Fibroblast of gingiva (primary cell): ENCODE measurements at places on chromosomes 7 and 10.
A peak's percentile ranks its signal among the peaks of the same experiment; 100 is the strongest.

GRCh38 chr10:108788891-108789290 lies 1134.4 kb downstream of the XPNPEP1 start:
- DNase-seq: no peak

DNA sequence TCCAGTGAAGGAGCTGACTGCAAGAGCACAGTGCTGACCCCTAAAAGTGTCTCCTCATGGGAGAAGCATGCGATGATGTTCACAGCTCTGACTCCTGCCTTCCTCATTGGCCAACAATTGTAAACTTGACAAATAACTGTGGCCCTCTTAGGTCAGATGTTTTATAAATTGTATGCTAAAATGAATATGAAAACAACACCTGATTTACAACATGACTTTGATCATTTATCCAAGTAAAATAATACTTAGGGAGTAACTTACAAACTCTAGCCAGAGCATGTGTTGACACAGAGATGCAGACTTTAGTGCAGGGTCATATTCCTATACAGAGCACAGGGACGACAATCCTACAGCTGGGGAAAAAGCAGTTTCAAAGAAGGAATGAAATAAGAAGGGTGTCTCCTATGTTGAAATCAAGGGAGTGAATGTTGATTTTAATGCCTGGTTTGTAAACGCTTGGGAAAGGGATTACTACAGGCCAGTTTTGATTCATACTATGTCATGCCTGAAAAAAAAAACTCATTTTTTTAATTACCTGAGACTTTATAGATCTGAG lies 391.4 kb upstream of the AKR1E2 start:
- DNase-seq: peak; percentile 26

DNA sequence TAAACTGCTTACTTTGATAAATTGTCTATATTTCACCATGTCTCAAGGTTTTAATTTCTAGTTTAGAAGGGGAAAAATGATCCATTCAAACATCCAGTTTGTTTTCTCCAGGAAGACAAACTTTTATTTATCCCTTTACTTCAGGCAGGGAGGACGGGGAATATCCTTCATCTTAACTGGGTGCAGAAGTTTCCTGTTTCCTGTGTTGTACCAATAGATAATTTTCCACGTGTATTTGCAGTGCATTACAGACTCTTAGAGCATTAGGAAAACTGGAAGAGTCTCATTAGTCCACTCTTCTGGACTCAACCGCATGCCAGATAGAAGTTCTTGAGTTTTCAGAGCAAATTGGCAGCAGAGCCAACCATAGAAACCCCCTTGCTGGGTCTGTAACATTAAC lies 39.4 kb upstream of the PIP4K2A start:
- no peak for DNase-seq

GRCh38 chr10:71474702-71475242 lies 78.1 kb downstream of the CDH23 start:
- no peak for DNase-seq

- no peak for DNase-seq
Observed at GRCh38 chr10:6980353-6980752, 400.3 kb upstream of the PRKCQ start.

DNA sequence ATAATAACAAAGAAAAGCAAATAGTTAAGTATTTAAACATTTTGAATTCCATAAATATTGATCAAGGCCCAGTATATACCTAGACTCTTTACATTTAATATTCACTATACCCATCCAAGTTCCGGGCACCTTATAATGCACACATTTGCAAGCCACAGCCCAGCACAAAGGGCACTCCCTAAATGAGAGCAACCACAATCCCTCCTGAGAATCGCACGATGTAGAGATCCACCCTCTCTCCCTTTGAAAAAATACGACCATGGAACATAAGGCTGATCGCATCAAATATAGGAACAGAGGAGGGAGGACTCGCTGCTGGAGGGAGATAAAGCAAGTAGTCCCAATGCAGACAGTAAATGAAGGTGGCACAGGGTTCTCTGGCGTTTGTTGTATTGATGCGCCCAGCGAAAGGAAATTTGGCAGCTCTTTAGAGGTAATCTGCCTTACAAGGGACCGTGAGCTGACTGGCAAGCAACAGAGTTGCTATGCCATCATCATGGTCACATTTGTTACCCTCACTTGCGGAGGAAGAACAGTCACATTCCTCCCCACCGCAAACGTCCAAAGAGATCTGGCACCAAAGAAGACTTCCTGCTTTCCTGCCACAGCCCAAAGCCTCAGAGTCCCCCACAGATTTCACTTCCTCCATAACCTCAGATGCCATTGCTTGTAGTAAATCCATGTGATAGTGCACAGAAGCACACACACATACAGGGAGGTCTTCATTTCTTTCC lies 16.1 kb upstream of the TAS2R40 start:
- no peak for DNase-seq

GRCh38 chr10:49152663-49153062 lies 18.8 kb upstream of the FAM170B start:
- DNase-seq: no peak

DNA sequence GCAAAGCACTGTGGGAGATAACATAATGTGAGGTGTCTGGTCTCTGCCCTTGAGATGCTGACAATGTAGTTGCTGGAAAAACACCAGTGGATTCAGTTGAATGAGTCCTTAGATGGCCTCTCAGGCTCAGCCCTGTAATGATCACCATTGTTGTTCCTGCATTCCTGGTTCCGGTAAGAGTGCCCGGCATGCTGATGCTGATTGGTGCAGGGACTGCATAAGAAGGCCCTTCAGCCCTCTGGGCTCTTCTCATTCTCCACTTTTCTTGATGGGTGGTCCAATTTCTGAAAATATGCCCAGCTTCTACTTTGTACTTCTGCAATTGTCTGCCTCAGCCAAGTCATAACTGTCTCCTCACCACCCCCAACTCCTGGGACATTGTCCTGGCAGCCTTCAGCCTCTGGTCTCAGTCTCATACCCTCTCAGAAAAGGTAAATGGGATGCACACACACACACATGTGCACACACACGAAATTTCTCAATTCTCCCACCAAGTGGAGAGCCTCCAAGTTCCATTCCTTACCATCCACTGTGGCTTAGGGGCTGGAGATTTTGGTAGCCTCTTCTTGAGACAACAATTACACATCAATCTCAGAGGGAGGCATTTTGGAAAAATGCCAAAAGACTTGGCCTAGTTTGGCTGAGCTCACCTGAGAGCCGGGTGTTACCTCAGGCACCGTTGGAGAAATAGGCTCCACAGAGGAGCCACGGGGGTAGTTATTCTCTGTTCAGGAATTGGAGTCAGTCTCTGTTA lies 314.9 kb downstream of the RPS24 start:
- no peak for DNase-seq

- no peak for DNase-seq
Observed at GRCh38 chr7:107332488-107333269, 137.2 kb upstream of the GPR22 start.
